Activated T-cell treated with anti-CD3 and anti-CD28 coated beads for 24 hours (primary cell): ENCODE measurements at places on chromosomes 1 and 21.

GRCh38 chr1:158283965-158284364, 5.8 kb upstream of the CD1C start:
- DNase-seq = no peak

DNA sequence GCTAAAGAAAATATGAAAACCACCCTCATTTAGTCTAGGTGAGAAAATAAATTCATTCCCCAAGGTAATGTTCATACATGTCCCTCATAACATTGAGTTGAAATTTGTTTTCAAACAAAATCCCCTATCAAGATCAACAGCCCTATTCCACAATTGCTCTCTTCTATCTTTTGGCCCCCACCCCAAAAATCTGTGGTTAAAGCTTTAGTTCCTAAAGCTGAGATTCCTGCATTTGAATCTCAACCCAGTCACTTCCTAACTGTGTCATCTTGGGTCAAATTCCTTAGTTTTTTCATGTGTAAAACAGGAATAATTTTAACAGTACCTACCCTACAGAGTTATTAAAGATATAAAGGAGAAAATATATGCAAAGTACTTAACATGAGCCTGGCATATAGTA, 22.0 kb downstream of the KIAA0319L start:
- DNase-seq = no peak

DNA sequence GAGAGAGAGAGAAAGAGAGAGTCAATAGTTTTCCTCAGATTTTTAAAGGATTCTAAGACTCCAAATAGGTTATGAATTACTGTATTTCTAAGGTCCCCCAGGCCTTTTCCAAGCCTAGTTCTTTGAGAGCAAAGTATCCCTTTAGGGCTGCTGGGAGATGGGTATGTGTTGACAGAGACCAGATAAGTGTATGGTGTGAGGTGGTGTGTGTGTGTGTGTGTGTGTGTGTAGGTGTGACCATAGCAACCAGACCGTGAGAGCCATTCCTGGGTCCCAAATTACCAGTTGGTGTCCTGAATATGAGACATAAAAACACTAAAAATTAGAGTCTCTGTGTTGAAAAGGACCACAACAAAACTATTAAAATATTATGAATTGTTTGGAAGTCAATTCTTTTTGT, 41.7 kb upstream of the DNAJC6 start:
- DNase-seq = no peak

DNA sequence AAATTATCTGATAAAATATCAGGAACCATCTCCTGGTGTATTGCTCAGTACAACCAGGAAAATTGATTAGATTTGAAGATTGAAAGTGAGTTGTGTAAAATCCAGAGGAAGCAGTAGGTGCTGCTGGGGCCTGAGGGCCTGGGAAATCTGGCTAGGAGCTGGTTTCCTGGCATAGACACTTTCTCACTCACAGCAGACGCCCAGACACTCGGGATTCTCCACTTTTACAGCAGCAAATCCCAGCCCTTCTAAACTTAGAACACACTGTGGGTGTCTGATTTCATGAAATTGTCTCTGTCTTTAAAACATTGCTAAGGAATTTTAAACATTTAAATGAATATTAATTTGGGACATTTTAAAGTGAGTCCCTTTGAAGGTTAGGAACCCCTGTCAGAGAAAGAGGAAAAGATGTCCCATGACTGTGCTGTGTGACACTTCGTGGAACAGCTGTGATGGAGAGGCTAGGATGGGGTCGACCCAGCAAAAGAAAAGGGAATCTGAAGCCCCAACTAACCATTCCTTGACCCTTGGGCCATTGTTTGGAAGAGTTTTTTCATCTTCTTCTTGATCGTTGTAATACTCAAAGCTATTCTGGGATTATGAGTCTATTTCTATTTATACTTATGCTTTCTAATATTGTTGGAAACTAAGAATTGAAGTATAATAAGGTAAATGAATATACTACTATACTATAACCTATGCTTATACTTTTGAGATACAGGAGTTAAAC, 49.0 kb upstream of the VAMP3 start:
- DNase-seq = no peak

- DNase-seq = no peak
These were observed 2.0 kb downstream of the HPDL start for GRCh38 chr1:45328680-45329079.

- no peak for DNase-seq
These were observed 7.2 kb downstream of the MTARC2 start for GRCh38 chr1:220755309-220755708.

GRCh38 chr1:43913666-43914360, 19.8 kb upstream of the ARTN start:
- DNase-seq = no peak

DNA sequence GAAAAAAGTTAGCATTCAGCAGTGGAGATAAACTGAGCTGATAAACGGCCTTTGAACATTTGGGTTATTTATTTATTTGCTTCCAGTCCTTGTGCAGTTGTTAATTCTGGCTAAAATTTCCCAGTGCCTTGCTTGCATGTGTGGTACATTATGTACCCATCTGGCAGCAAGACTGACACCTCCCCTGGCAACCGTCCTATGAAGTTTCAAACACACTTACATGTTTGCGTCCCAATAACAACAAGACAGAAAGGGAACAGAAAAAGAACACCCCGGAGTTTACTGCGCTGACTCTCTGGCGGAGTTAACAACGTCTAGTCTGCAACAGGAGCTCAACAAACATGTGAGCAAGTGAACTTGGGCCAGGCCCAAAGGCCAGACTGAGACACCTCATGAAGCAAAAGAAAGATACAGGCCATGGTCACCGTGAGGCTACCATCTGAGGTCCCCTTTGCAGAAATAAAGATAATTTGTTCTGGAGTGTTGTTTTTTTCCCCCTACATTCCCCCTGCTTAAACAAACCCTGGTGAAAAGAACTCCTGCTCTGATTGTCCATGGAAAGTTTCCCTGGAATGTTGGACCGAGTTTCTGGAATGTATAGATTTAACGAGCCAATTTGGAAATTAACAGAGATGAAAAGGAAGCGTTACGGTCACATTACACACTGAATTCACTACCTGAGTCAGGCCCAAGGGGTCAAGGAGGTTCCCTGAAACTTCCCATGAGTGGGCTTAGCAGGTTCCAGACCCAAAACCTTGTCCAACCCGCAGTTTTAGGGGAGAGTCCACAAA, 33.4 kb downstream of the TRABD2B start:
- no peak for DNase-seq

DNA sequence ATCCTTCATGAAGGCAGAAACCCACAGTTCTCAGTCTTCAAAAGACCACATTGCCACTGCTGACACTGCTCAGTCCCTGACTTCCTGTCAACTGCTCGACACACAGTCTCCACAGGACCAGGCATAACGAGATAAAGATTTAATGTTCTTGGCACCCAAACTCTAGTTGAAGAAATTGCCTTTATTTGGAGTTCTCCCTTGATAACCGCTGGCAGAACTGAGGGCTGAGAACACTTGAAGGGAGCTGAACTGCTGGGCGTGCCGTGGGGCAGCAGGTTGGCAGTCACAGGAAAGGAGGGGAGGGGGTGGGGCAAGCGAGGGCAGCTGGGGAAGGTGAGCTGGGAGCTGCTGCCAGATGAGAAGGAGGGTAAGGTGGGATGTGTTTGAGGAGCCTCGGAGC, 15.9 kb downstream of the HENMT1 start:
- peak; percentile 28 for DNase-seq

DNA sequence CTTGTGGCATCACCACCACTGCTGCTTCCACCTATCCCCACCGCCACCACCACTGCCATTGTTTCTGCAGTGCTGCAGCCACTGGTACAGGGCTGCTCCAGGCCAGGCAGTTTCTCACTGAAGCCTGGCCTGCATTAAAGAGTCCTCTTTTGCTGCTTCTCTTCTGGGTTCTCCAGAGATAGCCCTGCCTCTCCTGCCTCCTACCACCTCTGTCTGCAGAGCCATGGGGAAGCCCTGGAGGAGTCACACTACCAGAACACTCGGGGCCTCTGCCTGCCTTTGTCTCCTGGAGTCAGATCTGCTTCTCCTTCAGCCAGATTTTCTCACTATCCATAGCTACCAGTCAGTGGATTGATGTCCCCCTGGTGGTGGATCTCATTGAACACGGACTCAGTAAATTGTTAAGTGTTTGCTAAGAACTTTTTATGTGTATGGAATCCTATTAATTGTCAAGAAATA, 37.7 kb upstream of the DDAH1 start:
- DNase-seq = no peak

- DNase-seq = no peak
These were observed 342.0 kb downstream of the SIPA1L2 start for GRCh38 chr1:232287676-232288569.
